ENCODE measurements at places on chromosomes 16 and 17.

DNA sequence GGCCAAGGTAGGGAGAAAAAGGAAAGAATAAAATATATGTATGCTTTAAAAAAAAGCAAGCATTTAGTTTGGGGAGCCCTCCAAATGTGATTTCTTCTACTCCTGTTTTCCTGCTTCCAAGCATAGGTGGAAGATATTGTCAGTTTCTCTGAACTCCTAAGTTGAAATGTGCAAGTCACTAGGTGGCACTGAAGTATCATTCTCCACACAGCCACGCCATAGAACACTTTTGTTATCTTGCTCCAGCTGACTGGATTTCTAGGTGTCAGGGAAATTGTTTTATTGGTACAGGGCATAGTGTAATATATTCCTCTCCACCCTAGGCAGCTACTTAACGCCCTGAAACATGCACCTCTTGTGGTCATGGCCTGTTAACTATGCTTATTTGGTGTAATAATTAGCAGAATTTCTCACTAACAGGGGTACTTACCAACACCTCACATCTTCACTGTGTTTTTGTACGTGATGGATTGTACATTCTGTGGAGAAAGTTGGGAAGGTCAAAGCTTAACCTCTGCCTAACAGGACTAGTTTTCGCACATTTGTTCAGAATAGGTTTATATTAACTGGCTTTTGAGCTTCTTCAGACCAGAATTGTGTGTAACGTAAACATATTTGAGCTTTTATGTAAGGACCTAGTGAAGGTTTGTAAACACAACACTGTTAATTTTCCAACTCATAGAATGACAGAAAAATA lies 69.3 kb downstream of the FTO start:
- DNase-seq = no peak

DNA sequence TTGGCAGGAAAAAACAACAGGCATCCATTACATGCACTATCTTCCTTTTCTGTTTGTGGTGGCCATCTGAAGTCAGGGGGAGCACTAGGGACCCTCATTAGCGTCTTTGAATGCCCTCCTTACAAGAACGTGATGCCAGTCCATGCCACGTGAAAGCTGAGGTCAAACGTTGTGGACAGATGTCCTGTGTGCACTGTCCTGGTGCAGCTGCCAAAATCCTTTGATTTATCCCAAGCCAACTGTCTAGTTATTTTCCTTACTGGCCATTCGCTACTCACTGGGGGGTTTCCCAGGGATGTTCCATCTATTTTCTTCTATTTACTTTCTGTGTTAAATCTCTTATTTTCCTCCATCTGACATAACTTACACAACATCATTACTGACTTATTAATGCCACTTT lies 135.7 kb downstream of the ABCA8 start:
- DNase-seq = no peak

- no peak for DNase-seq
These were observed 8.2 kb upstream of the KLHL36 start for GRCh38 chr16:84640145-84640544.

GRCh38 chr16:88385831-88386815 lies 3.4 kb downstream of the ZNF469 start:
- DNase-seq = no peak

- DNase-seq = no peak
These were observed at the start of gene CTRB1 for GRCh38 chr16:75218256-75219076. CTRB1 (plus strand) TSS chr16:75218988; CDS start chr16:75219008, 20 bp downstream.

DNA sequence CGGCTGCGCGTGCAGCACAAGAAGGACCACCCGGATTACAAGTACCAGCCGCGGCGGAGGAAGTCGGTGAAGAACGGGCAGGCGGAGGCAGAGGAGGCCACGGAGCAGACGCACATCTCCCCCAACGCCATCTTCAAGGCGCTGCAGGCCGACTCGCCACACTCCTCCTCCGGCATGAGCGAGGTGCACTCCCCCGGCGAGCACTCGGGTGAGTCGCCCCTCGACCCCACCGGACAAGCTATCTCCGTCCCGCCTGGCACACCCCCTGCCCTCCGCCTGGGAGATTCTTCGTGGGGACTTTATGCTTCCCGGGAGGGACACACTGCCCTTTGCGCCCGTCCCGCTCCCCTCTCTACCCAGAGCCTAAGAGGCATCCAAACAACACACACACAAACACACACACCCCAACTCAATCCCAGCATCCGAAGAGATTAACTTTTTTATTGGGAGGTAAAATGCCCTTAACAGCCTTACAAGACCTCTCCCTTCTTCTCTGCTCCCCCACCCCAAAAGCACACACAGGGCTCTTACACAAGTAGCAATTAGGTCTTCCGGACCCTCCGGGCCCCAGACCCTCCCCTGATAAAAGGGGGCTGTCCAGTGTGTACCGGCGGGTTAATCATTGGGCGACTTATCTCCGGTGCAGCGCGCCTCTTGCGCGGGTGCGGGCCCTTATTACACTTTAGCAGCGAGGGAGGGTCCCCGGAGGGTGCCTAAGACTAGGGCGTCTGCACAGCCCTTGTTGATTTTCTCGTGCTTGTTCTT lies 2.1 kb downstream of the SOX9 start:
- DNase-seq = no peak

DNA sequence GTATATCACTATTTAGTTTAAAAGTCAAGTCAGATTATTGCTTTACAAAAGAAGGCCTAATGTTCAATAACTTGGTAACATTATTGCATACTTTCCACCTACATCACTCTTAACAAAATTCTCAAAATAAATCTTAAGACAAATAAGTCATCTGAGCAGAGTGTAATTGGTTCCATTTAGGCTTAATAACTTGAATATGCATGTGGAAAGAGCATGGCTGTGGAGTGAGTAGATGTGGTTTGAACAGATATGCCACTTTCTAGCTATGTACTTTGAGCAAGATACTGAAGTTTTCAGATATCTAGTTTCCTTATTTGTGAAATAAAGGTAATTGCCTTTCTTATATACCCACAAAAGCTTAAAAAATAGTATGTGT lies 6.7 kb upstream of the EVI2A start:
- DNase-seq = no peak

DNA sequence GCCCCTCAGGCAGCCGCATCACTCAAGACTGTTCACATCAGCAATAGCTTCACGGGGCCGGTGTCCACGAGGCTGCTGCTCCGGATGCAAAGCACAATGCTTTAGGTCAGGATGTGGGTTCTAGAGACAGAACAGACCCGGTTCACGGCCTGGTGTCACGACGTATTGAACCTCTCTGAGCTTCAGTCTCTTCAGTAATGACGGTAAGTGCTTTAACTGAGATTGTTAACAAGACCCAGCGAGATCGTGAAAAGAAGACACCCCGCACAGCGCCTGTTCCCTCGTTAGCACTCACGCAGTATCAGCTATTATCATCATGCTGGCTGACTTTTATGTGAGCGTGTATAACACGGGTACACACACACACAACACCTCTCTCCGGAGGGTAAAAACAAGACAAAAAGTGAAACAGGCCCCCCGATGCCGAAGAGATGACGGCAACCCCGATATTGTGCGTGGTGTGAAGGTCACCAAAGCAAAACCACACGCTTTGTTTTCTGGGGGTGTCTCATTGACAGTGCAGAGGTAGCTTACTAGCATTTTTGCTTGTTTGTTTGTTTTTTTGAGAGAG lies 21.4 kb upstream of the ABR start:
- DNase-seq = no peak

DNA sequence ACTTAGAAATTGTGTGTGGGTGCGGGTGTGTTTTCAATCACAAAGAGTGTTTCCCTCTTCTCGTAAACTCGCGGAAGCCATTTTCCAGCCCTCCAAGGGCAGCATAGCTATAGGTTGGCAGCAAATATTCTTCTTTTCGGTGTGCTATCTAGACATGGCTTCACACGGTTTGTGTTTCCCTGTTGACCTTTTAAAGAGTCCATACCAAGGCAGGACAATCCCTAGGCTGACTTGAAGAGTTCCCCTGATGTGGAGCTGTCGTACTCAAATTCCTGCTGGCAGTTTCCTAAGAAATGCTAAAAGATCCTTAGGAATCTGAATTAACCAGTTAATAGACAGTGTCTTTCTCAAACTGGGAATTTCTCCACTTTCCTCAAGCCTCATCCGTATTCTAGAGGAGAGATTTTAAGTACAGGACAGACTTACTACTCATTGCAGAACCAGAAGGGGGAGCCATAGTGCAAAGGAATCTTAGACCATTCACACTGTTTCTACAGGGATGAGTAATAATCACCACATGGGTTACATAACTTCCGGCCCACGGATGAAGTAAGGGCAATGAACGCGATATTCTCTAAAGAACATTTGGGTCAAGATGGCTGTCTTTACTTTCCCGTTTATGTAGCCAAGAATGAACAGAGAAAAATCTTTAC lies 288.6 kb upstream of the ELAC2 start:
- no peak for DNase-seq

DNA sequence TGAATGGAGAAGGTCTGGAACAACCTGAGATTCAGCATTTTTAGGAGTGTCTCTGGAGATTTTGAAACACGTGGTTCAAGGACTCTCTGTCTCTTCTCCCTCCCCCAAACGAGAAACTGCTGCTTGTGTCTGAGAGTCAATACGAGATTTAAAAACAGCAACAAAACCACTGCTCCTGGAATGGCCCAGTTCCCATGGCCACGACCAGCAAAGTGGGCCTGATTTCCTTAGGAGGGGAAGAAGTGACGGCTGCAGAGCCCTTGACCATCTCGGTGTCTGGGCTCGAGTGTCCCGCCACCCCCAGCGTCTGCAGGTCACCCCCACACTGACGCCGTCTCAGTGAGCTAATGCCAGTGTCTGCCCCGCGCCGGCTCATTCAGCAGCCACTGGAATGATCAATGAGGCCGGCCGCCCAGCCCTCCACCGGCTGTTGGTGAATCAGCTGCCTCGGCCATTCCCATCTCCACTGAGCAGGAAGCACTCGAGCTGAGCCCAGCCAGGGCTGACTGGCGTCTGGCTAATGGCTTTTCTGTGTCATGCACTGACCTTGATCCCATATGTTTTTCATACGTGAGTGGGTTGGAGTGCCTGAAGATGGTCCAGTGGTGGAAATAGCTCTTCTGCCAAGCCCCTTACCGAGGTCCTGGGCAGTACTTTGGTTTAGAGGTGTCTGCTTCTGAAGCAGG lies 151.8 kb downstream of the PITPNC1 start:
- no peak for DNase-seq

DNA sequence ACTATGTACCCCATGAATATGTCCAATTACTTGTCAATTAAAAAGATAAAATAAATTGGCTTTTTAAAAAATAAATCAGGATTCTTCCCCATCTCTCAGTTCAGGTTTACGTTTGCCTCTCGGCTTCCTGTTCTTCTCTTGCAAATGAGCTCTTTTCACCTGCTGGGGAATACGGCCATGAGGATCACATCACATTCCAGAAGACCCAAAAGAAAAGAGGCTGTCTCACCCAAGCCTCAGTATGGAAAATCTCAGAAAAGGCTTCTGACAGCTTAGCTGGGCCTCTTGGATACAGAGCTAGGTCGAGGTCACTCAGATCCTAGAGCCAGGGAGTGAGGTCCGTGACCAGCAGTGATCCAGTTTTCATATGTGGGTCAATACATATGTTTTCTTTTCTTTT lies 171.2 kb upstream of the SDK2 start:
- no peak for DNase-seq

DNA sequence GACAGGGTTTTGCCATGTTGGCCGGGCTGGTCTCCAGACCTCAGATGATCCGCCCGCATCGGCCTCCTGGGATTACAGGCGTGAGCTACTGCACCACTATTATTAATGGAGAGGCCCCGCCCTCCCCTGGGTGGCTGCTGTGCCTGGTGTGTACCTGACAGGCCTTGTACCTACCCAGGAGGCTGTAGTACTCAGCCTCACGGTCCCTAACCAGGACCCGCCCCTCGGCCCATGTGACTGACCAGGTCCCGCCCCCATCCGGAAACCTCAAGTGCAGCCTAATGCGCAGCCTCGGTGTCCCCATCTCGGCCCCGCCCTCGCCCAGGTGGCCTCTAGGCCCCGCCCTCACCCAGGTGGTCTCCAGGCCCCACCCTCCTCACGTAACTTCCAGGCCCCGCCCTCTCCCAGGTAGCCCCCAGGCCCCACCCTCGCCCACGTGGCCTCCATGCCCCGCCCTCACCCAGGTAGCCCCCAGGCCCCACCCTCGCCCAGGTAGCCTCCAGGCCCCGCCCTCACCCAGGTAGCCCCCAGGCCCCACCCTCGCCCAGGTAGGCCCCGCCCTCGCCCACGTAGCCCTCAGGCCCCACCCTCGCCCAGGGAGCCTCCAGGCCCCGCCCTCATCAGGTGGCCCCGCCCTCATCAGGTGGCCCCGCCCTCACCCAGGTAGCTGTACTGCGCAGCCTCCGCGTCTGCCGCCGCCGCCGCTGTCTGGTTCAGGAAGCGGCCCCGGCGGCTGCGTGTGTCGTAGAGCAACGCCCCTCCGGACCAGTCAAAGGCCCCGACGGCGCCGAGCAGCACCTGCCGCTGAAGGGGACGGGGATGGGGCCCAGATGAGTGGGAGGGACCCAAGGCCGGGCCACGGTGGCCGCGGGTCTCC lies 31.0 kb downstream of the HASPIN start:
- peak; percentile 45 for DNase-seq

- no peak for DNase-seq
These were observed 34.2 kb upstream of the HS3ST3A1 start for GRCh38 chr17:13635951-13636350.

DNA sequence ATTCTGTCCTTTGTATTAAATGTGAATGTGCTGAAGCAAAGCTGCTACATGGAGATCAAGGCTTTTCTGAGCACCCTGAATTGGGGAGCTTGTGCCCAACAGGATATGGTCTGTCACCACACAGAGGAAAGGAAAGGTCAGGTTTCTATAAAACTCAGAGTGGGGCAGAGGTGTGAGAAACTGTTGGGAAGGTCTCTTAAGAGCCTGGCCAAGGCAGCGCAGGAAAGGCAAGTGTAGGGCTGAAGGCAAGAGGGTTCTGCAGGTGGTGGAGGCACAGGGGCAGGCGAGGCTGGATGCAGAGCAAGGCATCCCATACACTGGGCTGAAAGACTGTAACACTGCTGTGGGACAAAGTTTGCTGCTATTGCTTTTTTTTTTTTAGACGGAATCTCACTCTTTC lies 8.1 kb downstream of the COX6A2 start:
- DNase-seq = no peak

All from stimulated activated CD4-positive, alpha-beta T cell treated with anti-CD3 and anti-CD28 coated beads, TNF-alpha, amount 100 ng/mL, for 4 hours (primary cell).